ENCODE measurements at places on chromosomes 13 and 19.

DNA sequence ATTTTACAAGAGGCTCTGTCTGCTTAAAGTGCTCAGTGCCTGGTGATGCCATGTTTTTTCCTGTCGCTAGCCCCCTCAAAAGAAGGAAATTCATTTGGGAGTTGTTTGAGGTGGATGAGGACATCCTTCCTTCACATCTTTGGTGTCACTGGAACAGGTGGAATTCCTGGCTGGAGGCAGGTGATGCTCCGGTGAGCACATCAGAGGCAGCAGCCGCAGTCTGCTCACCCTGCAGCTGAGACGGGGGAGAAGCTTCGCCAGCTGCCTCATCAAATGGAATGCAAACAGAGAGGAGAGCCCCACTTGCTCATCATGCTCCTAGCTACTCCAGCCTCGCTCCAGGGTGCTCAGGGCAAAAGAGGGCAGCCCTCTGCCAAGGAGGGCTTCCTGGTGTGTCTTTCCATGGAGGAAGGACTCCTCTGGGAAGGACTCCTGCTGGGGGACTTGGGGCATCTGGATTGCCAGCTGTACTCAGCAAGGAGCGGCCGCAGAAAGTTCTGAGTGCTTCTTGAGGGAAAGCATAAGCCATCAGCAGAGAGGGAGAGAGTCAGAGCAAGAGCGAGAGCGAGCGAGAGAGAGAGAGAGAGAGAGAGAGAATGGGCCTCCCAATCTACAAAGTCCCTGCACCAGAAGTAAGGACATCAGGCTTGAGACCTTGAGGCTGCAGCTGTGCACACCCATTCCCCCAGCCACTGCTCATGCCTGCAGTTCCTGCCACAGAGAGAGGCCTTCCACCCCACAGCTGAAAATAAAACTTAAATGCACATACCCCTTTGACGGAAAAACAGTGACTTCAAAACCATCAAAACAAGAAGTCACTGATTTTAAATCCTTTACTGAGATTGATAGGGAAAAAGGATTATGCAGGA, 74.3 kb upstream of the UBL3 start:
- DNase-seq: no peak

DNA sequence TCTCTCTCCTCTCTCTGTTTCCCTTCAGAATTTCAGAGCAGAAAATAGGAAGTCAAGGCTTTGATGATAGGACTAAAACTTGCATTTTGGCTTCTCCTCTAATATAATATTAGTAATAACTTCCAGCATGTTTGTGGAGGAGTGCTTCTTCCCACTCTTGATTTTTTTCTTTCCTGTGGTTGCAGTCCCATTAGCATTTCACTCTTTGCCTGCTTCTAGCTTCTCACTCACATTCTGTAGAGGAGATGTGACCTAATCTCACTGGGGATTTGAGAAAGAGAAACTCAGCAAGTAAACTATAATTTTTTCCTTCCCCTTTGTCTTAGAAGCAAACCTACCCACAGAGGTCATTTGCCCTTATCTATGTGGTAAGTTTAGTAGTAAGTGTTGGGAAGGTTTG, 169.4 kb upstream of the HTR2A start:
- DNase-seq: no peak

DNA sequence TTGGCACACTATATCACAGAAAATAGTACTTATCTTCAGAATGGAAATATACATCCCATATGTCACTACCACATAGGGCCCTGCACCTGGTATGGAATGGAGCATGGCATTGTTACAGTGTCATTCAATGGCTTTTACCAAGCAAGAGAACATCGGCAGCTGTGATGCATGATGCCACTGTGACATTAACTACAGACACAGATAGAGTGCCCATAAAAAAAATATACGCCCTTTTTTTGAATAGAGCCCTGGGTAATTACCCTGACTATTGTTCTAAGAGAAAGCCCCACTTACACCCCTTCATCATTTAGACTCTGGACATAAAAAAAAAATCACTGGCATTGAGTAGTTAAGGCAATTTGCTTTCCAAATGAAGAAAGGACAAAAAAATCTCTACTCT, 320.3 kb downstream of the DNAJC15 start:
- no peak for DNase-seq

DNA sequence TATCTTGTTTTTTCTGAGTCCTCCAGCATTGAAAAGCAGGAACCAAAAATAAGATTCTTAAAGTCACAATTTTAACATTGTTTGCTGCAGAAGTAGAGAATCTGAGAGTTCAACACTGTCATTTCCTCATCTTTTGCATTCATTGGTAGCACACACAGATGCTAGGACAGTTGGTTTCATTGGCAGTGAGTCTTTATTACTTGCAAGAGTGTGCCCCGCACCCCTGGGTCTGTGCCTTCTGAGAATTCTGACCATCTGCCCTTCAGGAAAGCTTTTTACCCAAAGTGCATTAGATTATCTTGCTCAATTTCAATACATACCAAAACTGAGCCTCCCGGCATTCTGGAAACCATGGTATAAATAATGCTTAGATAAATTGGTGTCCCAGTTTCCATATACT, 247.7 kb upstream of the SLITRK1 start:
- peak; percentile 69 for DNase-seq

- no peak for DNase-seq
Measured at GRCh38 chr19:13382633-13382938, 123.7 kb downstream of the CACNA1A start.

DNA sequence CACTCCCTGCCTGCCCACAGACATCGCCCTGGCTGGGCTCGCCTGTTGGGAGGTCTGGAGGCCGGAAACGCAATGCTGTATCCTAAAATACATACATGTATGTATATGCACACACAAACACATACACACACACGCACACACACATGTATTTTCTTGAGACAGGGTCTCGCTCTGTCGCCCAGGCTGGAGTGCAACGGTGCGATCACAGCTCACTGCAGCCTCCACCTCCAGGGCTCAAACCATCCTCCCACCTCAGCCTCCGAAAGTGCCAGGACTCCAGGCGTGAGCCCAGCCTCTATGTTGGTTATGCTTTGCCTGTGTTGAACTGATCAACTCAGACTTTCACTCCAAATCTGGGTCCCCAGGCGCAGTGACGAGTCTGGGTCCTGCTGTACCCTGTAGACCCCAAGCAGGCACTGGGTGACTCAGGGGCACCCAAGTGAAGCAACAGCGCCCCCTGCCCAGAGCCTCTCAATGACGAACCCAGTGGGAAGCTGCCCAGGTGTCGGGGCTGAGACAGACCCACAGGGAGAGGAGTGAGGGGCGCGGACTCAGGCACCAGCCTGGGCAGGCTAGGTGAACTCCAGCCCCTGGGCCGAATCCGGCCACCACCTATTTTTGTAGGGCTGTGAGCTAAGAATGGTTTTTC, 27.4 kb upstream of the CACTIN start:
- DNase-seq: peak; percentile 40

DNA sequence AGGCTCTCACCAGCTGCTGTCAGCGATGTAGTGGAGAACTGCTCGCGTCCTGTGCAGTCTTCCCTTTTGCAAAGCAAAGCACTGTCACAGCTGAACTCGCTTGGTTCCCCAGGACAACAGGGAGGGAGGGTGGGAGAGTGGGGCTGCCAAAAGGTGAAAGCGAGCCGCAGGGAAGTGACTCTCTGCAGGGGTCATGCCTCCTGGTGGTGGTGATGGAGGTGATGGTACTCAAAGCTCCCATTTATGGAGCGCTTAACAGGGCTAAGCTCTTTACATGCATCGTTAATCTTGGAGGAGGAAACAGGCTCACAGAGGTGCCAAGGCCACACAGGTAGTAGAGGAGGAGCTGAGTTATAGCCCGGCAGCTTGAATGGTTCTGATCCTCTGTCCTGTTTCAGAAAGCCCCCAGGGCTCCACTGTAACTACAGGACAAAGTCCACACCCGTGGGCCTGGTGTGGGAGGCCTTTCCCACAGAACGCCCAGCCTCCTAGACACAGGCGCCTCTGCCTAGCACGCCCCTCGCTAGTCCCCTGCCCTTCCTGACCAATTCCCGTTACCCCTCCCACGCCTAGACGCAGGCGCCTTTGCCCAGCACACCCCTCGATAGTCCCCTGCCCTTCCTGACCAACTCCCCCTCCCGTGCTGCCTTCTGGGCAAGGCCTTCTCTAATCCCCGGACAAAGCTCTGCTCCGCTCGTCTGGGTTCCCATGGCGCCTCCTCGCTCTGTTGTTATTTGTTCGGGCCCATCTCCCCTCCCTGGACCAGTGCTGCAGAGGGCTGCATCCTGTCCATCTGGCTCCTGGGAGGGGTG, 10.7 kb downstream of the PPP1R37 start:
- DNase-seq: peak; percentile 94

DNA sequence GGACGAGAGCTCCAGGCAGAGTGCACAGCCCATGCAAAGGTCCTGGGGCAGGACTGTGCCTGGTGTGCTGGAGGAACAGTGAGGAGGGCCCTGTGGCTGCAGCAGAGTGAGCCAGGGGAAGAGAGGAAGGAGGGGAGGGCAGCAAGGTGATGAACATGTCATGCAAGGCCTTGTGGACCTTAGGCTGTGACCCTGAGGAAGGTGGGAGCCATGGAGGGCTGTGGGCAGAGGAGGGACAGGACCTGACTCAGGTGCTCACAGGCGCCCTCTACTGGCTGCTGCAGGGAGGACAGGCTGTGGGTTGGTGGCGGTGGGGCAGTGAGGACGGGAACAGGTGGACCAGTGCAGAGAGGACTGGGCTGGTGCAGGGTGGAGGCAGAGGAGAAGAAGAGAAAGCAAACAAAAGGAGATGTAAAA, 170.3 kb downstream of the PTPRS start:
- DNase-seq: peak; percentile 31

All from NCI-H82 (cell line).